Gastroesophageal sphincter (tissue), 4 donors: ENCODE measurements at places on chromosomes 3 and 15. TPM values are rescaled to one million over a fixed set of nuclear protein-coding genes. Genes with fewer than 3 reads are reported as not detected.
A peak's percentile ranks its signal among the peaks of the same experiment; 100 is the strongest.

DNA sequence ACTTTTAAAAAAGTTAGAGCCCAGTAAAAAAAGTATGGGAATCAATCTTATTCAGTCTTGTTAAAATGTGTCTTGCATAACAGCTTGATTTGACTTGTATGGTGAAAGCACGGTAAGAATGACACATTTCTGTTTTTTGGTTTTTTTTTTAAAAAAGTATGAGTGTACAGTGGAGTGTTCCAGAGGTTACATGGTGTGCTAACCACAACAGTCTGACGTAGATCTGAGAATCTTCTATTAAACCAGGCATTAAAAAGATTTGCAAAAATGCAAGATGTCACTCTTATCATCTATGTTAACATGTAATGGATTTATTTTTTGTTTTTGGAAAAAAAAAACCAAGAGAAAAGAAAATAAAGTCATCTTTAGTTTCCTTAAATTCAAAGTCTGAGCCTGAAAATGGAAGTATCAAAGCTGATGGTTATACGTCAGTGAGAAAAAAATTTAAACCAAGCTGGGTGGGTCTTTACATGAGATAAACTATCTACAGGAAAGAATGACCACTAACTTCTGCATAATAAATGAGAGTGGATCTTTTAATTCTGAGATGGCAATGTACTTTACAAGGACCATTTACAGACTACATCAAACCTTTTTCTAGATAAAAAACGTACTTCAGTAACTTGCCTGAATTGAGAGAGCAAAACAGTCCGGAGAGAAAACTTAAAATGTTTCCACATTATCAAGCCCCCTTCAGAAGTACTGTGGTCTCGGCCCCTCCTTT is 1.6 kb downstream of the GABPB1 start:
- peaks cover 7% of the 10 kb centered on the region for H3K36me3 ChIP-seq
- peaks cover 23% of the 10 kb centered on the region for H3K4me1 ChIP-seq
- peak overlapping the region; percentile 96 for H3K4me3 ChIP-seq
- ATAC-seq: peak; percentile 37

GRCh38 chr15:90043530-90044010 is 42.4 kb downstream of the ZNF710 start:
- H3K27me3 ChIP-seq: no peaks in the 10 kb centered on the region
- no peak for ATAC-seq
- no peaks in the 10 kb centered on the region for H3K36me3 ChIP-seq
- H3K27ac ChIP-seq: no peak overlapping the region

DNA sequence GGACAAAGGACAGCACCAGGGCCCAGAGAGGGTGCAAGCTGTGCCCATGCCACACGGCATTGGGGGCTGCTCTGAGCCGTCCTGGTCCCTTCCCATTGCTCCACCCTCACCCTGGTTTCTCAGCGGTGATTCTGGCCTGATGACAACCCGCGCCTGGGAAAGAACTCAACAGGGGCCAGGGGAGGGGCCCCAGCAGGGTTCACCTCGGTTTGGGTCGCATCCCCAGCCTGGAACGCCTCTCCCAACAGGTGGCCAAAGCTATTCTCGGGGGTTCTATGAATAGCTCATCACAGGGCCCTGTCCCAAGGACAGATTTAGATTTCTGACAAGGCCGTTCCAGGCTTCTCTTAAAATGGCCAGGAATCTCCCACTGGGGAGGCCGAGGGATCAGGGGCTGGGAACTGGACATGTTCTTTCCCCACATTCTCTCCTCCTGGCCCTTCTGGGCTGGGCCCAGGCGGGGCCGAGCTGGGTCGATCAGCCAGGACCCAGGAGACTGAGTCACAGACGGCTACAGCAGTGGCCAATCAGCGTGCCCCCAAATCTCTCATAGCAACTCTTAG is 17.9 kb downstream of the GRIP2 start:
- H3K27me3 ChIP-seq: no peaks in the 10 kb centered on the region
- peaks cover 6% of the 10 kb centered on the region for H3K4me1 ChIP-seq
- H3K4me3 ChIP-seq: no peak overlapping the region
- peak; percentile 50 for ATAC-seq
- H3K27ac ChIP-seq: peak overlapping the region; percentile 12

OIP5 gene
- 0.40 TPM for total RNA-seq

EFCAB12 gene
- total RNA-seq: not detected

- no peak overlapping the region for H3K4me3 ChIP-seq
- H3K27ac ChIP-seq: no peak overlapping the region
- H3K27me3 ChIP-seq: no peaks in the 10 kb centered on the region
- no peaks in the 10 kb centered on the region for H3K4me1 ChIP-seq
- no peak for ATAC-seq
These were observed 539.6 kb upstream of the CCDC54 start for GRCh38 chr3:106837616-106838015.

DNA sequence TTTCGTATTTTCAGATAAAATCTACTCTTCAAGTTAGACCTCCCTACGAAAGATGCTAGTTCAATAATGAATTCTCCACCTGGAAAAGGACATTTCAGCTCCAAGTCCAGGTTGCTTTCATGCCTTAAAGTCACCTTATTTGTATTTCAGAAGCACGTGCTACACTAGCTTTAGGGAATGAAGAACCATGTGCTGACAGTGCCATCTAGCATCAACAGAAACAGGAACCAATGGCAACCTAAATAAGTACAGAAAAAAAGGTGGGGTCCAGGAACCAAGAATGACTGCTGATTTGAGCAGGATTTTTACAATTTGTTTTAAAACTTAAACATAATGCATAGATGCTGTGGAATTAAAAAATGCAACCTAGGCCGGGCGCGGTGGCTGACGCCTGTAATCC is 77.6 kb upstream of the SNRPN start:
- no peaks in the 10 kb centered on the region for H3K4me1 ChIP-seq
- H3K27me3 ChIP-seq: no peaks in the 10 kb centered on the region
- H3K36me3 ChIP-seq: no peaks in the 10 kb centered on the region
- H3K4me3 ChIP-seq: no peak overlapping the region
- no peak overlapping the region for H3K27ac ChIP-seq
- no peak for ATAC-seq

FETUB gene
- not detected for total RNA-seq

KLF15 gene
- total RNA-seq: 95.4 TPM

SLMAP gene
- 462 TPM for total RNA-seq

GRCh38 chr3:195140410-195140809 is 130.5 kb downstream of the XXYLT1 start:
- ATAC-seq: no peak
- no peak overlapping the region for H3K4me3 ChIP-seq
- no peaks in the 10 kb centered on the region for H3K36me3 ChIP-seq
- no peak overlapping the region for H3K27ac ChIP-seq
- no peaks in the 10 kb centered on the region for H3K27me3 ChIP-seq
- H3K4me1 ChIP-seq: no peaks in the 10 kb centered on the region

SYNPR gene
- total RNA-seq: not detected

GRCh38 chr3:180855364-180855763 is 57.1 kb upstream of the FXR1 start:
- no peak overlapping the region for H3K27ac ChIP-seq
- H3K36me3 ChIP-seq: no peaks in the 10 kb centered on the region
- H3K4me3 ChIP-seq: no peak overlapping the region
- no peaks in the 10 kb centered on the region for H3K4me1 ChIP-seq
- no peaks in the 10 kb centered on the region for H3K27me3 ChIP-seq
- ATAC-seq: no peak

GRCh38 chr3:67381667-67382272 is 272.6 kb downstream of the SUCLG2 start:
- H3K4me3 ChIP-seq: no peak overlapping the region
- peaks cover 28% of the 10 kb centered on the region for H3K4me1 ChIP-seq
- H3K27ac ChIP-seq: no peak overlapping the region
- no peaks in the 10 kb centered on the region for H3K27me3 ChIP-seq

GRCh38 chr15:77123854-77124253 is 52.9 kb upstream of the TSPAN3 start:
- H3K27ac ChIP-seq: no peak overlapping the region
- H3K4me1 ChIP-seq: peaks cover 7% of the 10 kb centered on the region
- H3K36me3 ChIP-seq: no peaks in the 10 kb centered on the region
- no peak overlapping the region for H3K4me3 ChIP-seq
- no peak for ATAC-seq
- no peaks in the 10 kb centered on the region for H3K27me3 ChIP-seq

TGM5 gene
- 1.3 TPM for total RNA-seq

THRB gene
- 61.9 TPM for total RNA-seq

DNA sequence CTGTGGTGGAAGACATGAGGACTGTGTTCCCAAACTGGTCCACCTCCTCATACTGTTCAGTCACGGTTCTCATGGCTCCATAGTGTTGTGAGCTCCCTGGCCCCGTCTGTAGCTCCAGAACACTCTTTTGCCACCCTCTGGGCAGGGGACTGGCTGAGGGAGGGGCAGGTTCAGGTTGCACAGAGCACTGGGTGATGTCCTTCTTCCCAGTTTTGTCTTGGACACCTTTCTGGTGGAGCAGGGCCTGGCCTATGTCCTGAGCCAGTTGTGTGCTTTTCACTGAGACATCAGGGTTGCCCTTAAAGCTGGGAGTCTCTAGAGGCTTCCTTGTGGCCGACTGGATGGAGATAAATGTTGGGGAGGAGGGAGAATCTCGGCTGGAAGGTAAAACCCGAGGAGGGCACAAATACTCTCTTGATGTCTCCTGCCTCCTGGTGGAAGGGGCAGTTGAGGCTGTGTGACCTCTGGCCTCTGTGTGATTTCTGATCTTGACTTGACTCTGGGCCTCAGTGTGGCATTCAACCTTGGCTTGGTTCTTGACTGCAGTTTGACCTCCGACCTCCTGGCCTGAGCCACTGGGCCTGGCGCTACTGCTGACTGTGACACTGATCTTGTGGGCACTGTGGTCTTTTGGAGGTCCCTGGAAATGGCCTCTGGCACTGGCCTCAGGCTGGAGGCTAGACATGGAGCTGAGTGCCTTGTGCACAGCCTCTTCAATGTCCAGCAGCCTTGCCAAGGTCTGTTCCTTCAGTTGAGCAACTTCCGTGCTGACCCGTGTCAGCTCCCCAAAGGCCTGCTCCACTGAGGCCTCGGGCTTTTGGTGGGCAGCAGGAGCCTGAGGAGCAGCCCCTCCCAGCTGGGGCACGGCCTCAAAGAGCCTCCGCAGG is 8.1 kb downstream of the XIRP1 start:
- H3K27ac ChIP-seq: peak overlapping the region; percentile 87
- no peaks in the 10 kb centered on the region for H3K27me3 ChIP-seq
- H3K36me3 ChIP-seq: no peaks in the 10 kb centered on the region
- no peak for ATAC-seq

- H3K27me3 ChIP-seq: no peaks in the 10 kb centered on the region
- H3K36me3 ChIP-seq: no peaks in the 10 kb centered on the region
- peak within 1 kb of the TSS; percentile 75 for H3K27ac ChIP-seq
- ATAC-seq: peak; percentile 69
These were observed at the start of gene GADL1 for GRCh38 chr3:30894521-30895251. TSS of gene GADL1 (minus strand) at chr3:30894661. CDS start at chr3:30894614, 47 bp downstream.

C3orf80 gene
- 0.52 TPM for total RNA-seq

GRCh38 chr3:63639806-63640205 is 12.7 kb upstream of the SNTN start:
- H3K36me3 ChIP-seq: no peaks in the 10 kb centered on the region
- H3K27ac ChIP-seq: no peak overlapping the region
- no peaks in the 10 kb centered on the region for H3K27me3 ChIP-seq
- no peaks in the 10 kb centered on the region for H3K4me1 ChIP-seq
- ATAC-seq: no peak

- H3K4me3 ChIP-seq: no peak overlapping the region
- no peak overlapping the region for H3K27ac ChIP-seq
- no peaks in the 10 kb centered on the region for H3K36me3 ChIP-seq
- H3K27me3 ChIP-seq: no peaks in the 10 kb centered on the region
- peaks cover 16% of the 10 kb centered on the region for H3K4me1 ChIP-seq
These were observed 222.4 kb upstream of the CD96 start for GRCh38 chr3:111319598-111319997.

CERS3 gene
- total RNA-seq: 0.27 TPM

- no peaks in the 10 kb centered on the region for H3K36me3 ChIP-seq
- H3K27me3 ChIP-seq: no peaks in the 10 kb centered on the region
- no peak overlapping the region for H3K4me3 ChIP-seq
- H3K27ac ChIP-seq: no peak overlapping the region
- no peak for ATAC-seq
- H3K4me1 ChIP-seq: no peaks in the 10 kb centered on the region
These were observed 372.1 kb downstream of the MAGI1 start for GRCh38 chr3:65666448-65667091.

PRC1 gene
- 2.2 TPM for total RNA-seq

DNA sequence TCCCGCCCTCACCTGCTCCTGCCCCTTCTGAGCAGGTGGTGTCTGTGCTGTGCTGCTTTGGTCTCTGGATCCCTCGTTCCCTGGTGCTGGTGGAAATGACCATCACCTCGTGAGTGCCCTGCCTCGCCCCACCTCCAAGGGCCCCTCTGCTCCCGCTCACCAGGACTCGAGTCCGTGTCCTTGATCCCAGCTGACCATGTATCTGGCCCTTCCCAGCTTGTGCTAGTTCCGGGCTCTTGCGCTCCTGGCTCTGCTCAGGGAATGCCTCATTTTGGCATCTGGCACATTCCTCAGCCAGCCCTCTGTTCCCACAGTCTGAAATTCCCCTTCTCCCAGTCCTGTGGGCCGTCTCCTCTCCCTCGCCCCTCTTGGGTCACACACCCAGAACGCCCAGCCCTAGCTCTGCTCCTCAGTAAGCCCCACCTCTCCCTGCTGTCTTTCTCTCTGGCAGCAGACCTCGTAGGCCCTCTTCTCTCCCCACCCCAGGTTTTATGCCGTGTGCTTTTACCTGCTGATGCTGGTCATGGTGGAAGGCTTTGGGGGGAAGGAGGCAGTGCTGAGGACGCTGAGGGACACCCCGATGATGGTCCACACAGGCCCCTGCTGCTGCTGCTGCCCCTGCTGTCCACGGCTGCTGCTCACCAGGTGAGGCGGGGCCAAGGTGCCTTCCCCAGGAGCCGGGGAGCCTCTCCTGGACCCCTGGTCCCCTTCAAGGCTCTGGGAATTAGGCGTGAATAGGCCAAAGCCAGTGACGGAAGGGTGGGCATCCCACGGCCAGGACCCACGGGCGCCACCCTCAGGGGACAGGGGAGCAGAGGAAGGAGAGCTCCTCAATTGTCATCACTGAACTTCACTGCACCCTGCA is 11.5 kb downstream of the SLC51A start:
- no peak overlapping the region for H3K4me3 ChIP-seq
- peaks cover 7% of the 10 kb centered on the region for H3K4me1 ChIP-seq
- no peak for ATAC-seq
- no peak overlapping the region for H3K27ac ChIP-seq
- H3K36me3 ChIP-seq: no peaks in the 10 kb centered on the region

ARPIN gene
- 25.4 TPM for total RNA-seq

GRCh38 chr3:113129168-113129567 is 82.2 kb upstream of the BOC start:
- H3K4me3 ChIP-seq: no peak overlapping the region
- H3K27ac ChIP-seq: no peak overlapping the region
- H3K4me1 ChIP-seq: peaks cover 34% of the 10 kb centered on the region
- H3K27me3 ChIP-seq: no peaks in the 10 kb centered on the region
- no peaks in the 10 kb centered on the region for H3K36me3 ChIP-seq
- peak; percentile 56 for ATAC-seq

- H3K4me1 ChIP-seq: peaks cover 68% of the 10 kb centered on the region
- H3K4me3 ChIP-seq: peak overlapping the region; percentile 67
- no peaks in the 10 kb centered on the region for H3K36me3 ChIP-seq
- H3K27ac ChIP-seq: peak overlapping the region; percentile 96
These were observed 1.9 kb downstream of the GNAI2 start for GRCh38 chr3:50237754-50238548.

DNA sequence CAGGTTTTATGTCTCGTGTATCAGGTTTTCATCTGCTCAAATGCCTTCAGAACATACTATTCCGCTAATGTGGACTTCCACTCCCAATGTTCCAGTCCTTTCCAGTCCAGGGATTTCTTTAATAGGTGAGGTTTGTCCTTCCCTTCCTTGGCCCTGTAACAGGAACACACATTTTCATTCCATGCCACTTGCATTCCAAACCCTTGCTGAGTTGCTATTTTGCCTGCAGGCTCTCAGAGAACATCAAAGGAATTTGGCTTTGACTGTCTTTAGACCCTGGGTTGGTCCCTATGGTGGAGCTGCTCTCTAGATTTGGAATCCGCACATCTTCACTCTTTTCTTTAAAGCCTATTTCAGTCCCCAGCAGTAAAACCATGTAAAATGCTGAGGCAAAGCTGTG is 12.3 kb upstream of the ALCAM start:
- no peak for ATAC-seq
- H3K27ac ChIP-seq: no peak overlapping the region
- H3K4me1 ChIP-seq: no peaks in the 10 kb centered on the region
